ENCODE measurements at places on chromosomes 12 and 14.

- peak; percentile 72 for DNase-seq
These were observed 82.2 kb downstream of the PAPOLA start for GRCh38 chr14:96584199-96584906.

- no peak for DNase-seq
These were observed 142.7 kb downstream of the KIF26A start for GRCh38 chr14:104280902-104281767.

DNA sequence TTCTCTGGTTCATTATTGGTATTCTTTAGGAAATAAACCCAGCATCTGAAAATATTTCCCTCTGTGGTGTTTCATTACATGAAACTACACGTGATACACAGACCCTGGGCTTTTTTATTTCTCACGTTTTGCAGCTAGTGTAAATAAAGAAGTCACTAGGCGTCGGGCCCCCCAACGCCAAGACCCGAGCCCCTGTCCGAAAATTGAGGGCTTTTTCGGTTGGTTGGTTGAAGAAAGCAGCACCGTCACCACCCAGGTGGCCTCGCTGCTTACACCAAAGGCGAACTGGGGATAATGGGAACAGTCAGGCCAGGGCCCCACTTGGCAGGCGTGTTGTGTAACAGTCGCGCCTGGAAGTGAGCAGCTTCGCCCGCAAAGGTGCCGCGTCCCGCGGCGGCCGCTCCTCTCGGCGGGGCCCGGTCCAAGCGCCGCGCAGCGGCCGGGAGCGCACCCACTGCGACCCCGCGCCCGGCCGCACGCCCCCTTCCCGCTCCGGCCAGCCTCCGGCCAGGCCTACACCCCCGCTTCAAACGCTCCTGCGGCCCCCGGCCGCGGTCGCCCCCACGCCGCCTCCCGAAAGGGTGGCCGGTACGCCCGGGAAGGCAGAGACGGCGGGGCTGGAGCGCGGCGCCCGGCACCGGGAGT is 1.2 kb downstream of the DUSP16 start:
- DNase-seq = peak; percentile 60

DNA sequence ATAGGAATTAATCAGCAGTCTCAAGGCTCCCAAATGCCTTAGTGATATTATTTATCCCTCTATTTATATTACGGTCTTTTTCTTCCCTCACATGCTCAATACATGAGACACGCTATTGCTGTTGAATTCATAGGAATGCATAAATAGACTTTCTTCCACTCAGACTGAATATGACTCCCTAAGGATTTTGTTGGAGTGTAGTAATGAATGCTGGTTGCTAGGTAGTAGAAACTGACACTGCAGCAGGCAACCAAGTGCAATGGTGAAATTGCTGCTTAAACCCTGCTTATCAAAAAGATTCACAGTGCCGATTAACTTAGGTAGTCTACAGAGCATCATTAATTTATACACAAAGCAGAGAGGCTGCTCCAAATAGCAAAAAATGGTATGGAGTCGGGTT is 168.2 kb downstream of the KCNC2 start:
- DNase-seq = no peak

DNA sequence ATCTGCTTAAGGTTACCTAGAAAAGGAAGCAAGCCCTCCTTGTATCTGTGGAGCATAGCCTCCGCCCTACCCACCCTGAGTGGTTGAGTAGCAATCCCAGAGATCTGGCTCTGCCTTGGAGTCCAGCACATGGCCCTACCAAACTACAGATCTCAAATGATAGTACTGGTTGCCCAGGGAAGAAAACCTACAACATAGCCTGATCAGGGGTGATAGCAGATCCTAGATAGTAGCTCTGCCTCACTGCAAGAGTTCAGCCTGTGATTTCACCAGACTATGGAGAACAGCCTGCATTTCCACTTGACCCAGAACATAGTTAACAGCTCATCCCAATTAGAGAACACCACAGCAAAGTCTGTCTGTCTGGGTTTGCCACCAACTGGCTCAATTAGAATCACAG is 279.5 kb downstream of the ETNK1 start:
- DNase-seq = no peak

- DNase-seq = no peak
These were observed 106.1 kb upstream of the PLXNC1 start for GRCh38 chr12:94042321-94042720.

- DNase-seq = peak; percentile 56
These were observed 1313.9 kb downstream of the TMEM121 start for GRCh38 chr14:106840258-106840657.

- no peak for DNase-seq
These were observed 103.9 kb downstream of the FSCB start for GRCh38 chr14:44403193-44403592.

DNA sequence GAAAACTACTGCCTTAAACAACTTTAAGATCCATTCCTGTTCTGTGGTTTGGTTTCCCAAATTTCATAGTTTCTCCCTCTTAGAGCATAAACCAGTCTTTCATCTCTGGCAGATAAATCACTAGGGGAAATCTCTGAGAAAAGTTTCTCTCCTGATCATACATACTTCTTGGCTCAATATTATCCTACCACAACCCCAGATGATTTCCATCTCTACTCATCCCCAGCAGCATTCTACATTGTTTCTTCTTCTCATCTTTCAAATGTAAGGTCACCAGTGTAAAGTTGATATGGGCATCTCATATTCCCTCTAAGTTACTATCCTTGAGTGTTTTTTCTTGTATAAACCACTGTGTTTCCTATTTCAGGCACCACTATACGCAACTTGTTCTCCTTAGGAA is 45.9 kb upstream of the PLEKHG7 start:
- DNase-seq = no peak

- DNase-seq = no peak
These were observed 78.1 kb upstream of the RPH3A start for GRCh38 chr12:112713471-112713870.

DNA sequence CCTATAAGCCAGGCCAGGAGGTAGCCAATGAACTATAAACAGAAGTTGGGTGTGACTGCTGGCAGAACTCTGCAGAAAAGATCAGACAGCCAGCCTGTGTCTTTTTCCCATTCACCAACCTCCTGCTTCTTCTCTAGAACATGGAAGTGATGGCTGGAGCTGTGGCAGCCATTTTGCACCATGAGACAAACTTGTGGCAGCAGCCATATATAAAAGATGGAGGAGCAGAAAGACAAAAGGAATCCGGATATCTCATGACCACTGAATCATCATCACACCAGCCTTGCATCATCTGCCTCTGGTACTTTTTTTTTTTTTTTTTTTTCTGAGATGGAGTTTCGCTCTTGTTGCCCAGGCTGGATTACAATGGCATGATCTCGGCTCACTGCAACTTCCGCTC is 8.7 kb downstream of the BEGAIN start:
- DNase-seq = no peak

DNA sequence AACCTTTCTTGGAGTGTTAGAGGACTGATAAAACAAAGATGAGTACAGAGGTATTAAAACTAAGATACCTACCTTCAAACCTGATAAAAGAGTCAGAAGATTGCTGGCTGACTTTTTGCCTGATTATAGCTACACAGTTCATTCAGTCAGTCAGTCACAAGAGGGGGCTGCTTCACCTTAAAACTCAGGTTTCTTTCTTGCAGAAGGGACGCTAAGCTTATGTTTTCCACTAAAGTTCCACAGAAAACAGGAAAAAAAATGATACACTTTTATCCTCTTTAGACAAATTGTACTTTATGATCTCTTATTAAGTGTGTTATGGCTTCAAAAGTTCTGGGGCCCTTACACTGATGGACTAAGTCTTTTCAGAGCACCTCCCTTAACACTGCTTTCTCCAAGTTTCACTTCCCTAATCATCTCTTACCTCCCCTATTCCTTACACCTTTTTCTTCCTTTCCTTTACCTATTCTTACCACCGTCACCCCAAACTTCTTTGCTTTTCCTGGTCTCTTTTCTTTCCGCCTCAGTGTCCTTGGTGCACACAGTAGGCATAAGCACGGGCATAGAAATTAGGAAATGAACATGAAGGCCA is 448.7 kb upstream of the OR4E1 start:
- DNase-seq = no peak

DNA sequence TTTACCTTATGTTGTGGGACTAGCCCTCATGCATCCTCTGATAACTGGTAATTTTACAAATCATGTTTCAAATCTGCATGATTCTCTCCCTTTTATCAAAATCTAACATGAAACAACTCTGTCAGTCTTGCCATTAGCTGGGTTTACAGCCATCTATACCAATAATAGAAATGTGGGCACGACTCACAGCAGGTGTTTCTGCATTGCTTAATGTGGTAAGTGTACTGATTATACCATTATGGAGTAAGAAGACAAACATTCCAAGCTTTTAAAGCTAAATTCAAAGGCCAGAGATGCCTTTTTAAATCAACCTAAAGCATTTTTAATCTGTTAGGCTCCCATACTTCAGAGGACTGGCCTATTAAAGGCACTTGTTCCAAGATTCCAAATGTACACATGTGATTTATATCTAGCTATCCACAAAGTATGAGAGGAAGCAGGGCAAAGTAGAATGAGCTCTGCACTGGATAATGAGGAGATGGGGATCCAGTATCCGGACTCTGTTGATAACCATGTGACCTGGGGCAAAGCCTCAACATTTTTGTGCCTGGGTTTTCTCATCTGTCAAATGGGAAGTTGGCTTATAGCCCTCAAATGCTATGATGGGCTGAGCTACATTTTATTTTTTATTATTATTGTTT is 52.3 kb upstream of the FUT8 start:
- no peak for DNase-seq
